Esophagus muscularis mucosa (tissue), 4 donors: ENCODE measurements at places on chromosomes 3 and 15. TPM values are rescaled to one million over a fixed set of nuclear protein-coding genes. Genes with fewer than 3 reads are reported as not detected.

- no peak for DNase-seq
These were observed 118.9 kb downstream of the DPH6 start for GRCh38 chr15:35427091-35427490.

DNA sequence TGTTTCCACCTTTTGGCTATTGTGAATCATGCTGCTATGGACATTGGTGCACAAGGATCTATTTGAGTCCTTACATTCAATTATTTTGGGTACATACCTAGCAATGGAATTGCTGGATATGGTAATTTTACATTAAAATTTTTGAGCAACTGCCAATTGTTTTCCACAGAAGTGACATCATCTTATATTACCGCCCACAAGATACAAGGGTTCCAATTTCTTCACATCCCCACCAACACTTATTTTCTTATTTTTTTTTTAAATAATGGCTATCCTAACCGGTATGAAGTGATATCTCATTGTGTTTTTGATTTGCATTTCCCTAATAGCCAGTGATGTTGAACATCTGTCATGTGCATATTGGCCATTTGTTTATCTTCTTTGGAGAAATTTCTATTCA, 22.5 kb upstream of the NPTN start:
- DNase-seq, result no peak

PLCL2 gene
- total RNA-seq, result 5.9 TPM

LIPC gene
- 0.42 TPM for total RNA-seq
